SK-MEL-5 (cell line): ENCODE measurements at places on chromosomes 11 and 22. TPM values are rescaled to one million over a fixed set of nuclear protein-coding genes. Genes with fewer than 3 reads are reported as not detected.

Gene TRIM51
- 23.7 and 23.9 TPM in 2 replicates for total RNA-seq

GRCh38 chr11:113014262-113015097, 53.3 kb downstream of the NCAM1 start:
- peak; percentile 2 for DNase-seq

DNA sequence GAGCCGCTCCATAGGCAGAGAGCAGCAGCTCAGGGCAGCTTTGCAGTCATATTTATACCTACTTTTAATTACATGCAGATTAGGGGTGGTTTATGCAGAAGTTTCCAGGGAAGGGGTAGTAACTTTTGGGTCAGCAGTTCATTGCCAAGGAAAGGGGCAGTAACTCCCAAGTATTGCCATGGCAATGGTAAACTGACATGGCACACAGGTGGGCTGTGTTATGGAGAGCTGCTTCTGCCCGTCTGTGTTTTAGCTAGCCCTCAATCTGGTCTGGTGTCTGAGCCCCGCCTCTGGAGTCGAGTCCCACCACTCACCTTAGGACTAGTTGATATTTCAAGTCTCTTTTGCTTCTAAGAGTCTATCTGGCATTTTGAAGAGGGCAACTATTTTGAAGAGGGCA, 12.2 kb upstream of the ZBTB16 start:
- no peak for DNase-seq

GRCh38 chr22:27159016-27159415, 501.6 kb downstream of the MIAT start:
- no peak for DNase-seq

DNA sequence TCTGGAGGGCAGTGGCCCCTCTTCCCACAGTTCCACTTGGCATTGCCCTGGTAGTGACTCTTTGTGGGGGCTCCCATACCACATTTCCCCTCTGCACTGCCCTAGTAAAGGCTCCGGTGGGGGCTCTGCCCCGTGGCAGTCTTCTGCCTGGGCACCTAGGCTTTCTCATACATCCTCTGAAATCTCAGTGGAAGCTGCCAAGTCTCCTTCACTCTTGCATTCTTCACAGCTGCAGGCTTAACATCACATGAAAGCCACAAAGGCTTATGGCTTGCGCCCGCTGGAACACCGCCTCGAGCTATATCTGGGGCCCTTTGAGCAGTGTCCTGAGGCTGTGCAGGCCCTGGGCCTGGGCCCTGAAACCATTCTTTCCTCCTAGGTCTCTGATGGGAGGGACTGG, 25.3 kb downstream of the PLEKHB1 start:
- DNase-seq = no peak

Gene TSGA10IP
- not detected in 2 replicates for total RNA-seq

DNA sequence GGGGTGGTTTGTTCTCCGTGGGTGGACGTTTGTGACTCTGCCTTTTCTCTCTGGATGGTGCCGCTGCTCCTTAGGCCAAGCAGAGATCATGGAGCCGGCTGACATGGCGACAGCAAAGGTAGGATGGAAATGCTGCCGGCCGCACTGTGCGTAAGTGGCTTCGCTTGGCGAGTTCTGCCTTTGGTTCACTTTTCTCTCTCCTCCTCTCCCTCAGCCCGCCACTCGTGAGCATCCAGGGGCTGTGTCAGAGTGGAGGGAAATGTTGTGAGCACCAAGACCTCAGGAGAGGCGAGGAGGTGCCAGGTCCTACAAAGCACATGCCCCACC, 80.5 kb downstream of the GRAMD1B start:
- no peak for DNase-seq

- no peak for DNase-seq
Observed at GRCh38 chr22:44361391-44362126, 48.8 kb upstream of the SHISAL1 start.

Gene PATE4
- not detected in 2 replicates for total RNA-seq

GRCh38 chr11:119339589-119340334, 921 bp downstream of the C1QTNF5 start:
- no peak for DNase-seq

Gene OR52E8
- not detected in 2 replicates for total RNA-seq

Gene CSNK2A3
- total RNA-seq = 1.8 and 2.2 TPM in 2 replicates

Gene SCGB1C1
- total RNA-seq = not detected in 2 replicates

DNA sequence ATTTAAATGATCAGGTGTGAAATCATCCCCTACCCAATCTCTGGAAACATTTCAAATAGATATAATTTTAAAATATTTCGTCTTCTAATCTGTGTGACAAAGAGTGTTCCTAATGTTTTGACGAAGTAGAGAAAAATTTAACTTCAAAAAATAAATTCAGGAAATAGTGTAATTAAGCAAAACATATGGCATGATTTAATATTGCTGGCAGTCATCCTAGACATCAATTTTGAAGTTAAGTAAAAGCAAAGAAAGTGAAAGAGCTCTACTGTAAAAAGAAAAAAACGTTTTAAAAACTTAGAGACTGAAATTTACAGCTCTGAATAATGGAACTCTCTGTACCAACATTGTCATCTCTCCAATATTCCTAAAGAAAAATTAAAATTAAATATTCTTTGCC, 1062.3 kb downstream of the LRRC4C start:
- no peak for DNase-seq

GRCh38 chr22:31625661-31626426, 36.2 kb downstream of the PISD start:
- no peak for DNase-seq

DNA sequence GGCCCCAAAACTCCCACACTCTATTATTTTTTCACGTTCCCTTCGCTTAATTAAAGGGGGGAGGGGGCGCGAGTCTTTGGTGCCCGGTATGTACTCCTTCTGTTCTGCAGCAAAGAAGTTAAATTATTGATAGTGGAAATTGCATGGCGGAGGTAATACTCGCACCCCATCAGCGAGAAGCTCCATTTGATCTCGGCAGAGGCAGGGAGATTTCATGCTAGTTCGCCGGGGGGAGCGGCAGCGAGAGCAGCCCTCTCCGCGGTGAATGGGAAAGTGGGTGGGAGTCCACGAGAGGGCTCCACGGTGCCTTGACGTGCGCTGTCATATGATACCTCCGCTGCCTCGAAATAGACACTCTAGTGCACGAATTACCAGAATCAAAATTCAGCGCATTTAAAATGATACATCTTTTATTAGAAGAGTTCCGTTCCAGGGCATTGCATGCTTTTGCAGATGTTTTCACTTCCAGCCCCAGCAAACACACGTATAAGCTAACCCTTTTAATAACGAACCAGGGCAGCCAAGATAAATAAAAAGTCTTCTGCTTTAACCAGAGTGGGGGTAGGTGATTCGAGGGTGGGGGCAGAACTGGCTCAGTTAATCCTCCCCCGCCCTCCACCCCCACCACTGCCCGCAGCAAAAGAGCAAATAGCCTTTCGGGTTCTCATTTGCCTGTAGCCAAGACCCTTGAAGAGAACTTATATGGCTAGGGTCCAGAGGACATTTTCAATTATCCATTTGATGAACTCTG, 1.3 kb upstream of the BDNF start:
- DNase-seq = peak; percentile 22

- no peak for DNase-seq
Observed at GRCh38 chr11:118283756-118284350, 19.8 kb upstream of the MPZL2 start.

- no peak for DNase-seq
Observed at GRCh38 chr22:37123649-37124048, 14.1 kb upstream of the TMPRSS6 start.

- no peak for DNase-seq
Observed at GRCh38 chr11:10158461-10158860, 135.6 kb downstream of the SBF2 start.

GRCh38 chr11:118142809-118143208, 9.8 kb downstream of the SCN4B start:
- DNase-seq = no peak

Gene PDE3B
- 11.4 and 11.9 TPM in 2 replicates for total RNA-seq

- DNase-seq = peak; percentile 65
Observed at GRCh38 chr11:73521621-73522020, 76.3 kb downstream of the FAM168A start.

GRCh38 chr11:128359515-128359914, 227.8 kb downstream of the ETS1 start:
- DNase-seq = no peak

Gene BLID
- total RNA-seq = 0.26 TPM in 1 of 2 replicates, not detected in the other

Gene ALDH3B1
- total RNA-seq = 2.4 and 3.5 TPM in 2 replicates

Gene UPK2
- total RNA-seq = not detected in 2 replicates

- DNase-seq = no peak
Observed at GRCh38 chr11:129460714-129461113, 85.1 kb downstream of the BARX2 start.
